ENCODE measurements at places on chromosomes 7 and 10. TPM values are rescaled to one million over a fixed set of nuclear protein-coding genes. Genes with fewer than 3 reads are reported as not detected.

The USP6NL gene
- total RNA-seq = 2.6 TPM

The CYP2C18 gene
- not detected for total RNA-seq

The C10orf62 gene
- not detected for total RNA-seq

The CPA4 gene
- not detected for total RNA-seq

The PTPN20 gene
- 0.68 TPM for total RNA-seq

The CUL2 gene
- total RNA-seq = 37.4 TPM

The CDNF gene
- total RNA-seq = 1.8 TPM

The SPDYE8 gene
- not detected for total RNA-seq

The GDF10 gene
- total RNA-seq = not detected

The GGCT gene
- total RNA-seq = 34.2 TPM

The MYO3A gene
- total RNA-seq = not detected

The MINDY4 gene
- total RNA-seq = 1.3 TPM

The CDK1 gene
- 90.5 TPM for total RNA-seq

The INMT gene
- 1.4 TPM for total RNA-seq

The FOXI2 gene
- not detected for total RNA-seq

The A1CF gene
- total RNA-seq = not detected

The ATOH7 gene
- total RNA-seq = not detected

The SFRP5 gene
- total RNA-seq = not detected

The UNCX gene
- total RNA-seq = not detected

The ZNF736 gene
- 24.2 TPM for total RNA-seq

The MALRD1 gene
- not detected for total RNA-seq

The OTUD1 gene
- 25.9 TPM for total RNA-seq

The ARPC1A gene
- 44.8 TPM for total RNA-seq

The FAS gene
- 49.7 TPM for total RNA-seq

The MYL10 gene
- not detected for total RNA-seq

The SEC61A2 gene
- 10.0 TPM for total RNA-seq

The SHH gene
- not detected for total RNA-seq

The INSYN2A gene
- total RNA-seq = not detected

The LEP gene
- total RNA-seq = not detected

The ASAH2 gene
- 1.6 TPM for total RNA-seq

The FZD1 gene
- total RNA-seq = 0.73 TPM

The ASIC3 gene
- 5.3 TPM for total RNA-seq

The CABCOCO1 gene
- total RNA-seq = not detected

The CCM2 gene
- 118 TPM for total RNA-seq

The CFAP70 gene
- 0.72 TPM for total RNA-seq

The MCM10 gene
- total RNA-seq = 30.4 TPM

The PRTFDC1 gene
- 0.89 TPM for total RNA-seq

The ITIH5 gene
- not detected for total RNA-seq

The TMEM273 gene
- 20.3 TPM for total RNA-seq

The EPDR1 gene
- 0.19 TPM for total RNA-seq

The VWC2 gene
- not detected for total RNA-seq

The HECTD2 gene
- total RNA-seq = 1.1 TPM

The ZCCHC24 gene
- total RNA-seq = 0.76 TPM

The AKR1C1 gene
- 0.63 TPM for total RNA-seq

The LRIT1 gene
- total RNA-seq = not detected

Measured in activated naive CD4-positive, alpha-beta T cell treated with anti-CD3 and anti-CD28 coated beads, Interleukin-2, amount 10 ng/mL, durations not matched to agents 5 hours and 36 hours (primary cell).